ENCODE measurements at places on chromosomes 11 and 22.

- DNase-seq, result no peak
Observed at GRCh38 chr11:11290354-11290753, 62.7 kb downstream of the CSNK2A3 start.

GRCh38 chr11:124752471-124753102, 532 bp upstream of the VSIG2 start:
- DNase-seq, result no peak

- DNase-seq, result no peak
Observed at GRCh38 chr11:133719532-133720235, 125.6 kb downstream of the SPATA19 start.

DNA sequence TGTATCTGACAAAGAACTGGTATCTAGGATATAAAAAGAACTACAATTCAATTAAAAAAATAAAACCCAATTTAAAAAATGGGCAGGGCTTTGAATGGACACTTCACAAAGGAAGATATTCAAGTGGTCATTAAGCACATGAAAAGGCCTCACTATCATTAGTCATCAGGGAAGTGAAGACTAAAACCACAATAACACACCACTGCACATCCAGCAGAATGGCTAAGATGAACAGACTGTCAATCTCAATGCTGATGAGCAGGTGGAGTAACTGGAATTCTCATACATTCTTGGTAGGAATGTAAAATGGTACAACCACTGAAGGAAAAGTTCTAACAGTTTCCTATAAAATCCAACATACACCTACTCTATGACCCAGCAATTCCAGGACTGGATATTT, 8.9 kb downstream of the HPS4 start:
- no peak for DNase-seq

- DNase-seq, result no peak
Observed at GRCh38 chr11:115591380-115591779, 87.2 kb upstream of the CADM1 start.

GRCh38 chr11:84091212-84091986, 805.2 kb upstream of the CCDC90B start:
- DNase-seq, result peak; percentile 43

DNA sequence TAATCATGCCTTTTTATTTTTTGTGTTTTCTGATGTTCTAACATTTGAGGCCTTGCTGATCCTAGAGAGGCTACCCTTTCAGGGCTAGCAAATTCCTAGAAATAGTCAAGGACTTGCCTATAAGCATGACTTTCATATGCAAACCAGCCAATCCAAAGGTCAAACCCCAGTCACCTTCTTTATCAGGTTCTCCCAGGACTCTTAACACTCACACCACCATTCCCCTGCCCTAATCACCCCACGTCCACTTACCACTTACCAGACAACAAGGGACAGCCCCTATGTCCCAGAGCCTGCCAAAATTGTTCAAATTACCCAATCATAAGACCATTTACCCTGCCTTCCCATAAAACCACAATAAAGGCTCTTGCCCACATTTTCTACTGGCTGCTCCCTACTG, 1339.8 kb downstream of the LRRC4C start:
- DNase-seq, result no peak

DNA sequence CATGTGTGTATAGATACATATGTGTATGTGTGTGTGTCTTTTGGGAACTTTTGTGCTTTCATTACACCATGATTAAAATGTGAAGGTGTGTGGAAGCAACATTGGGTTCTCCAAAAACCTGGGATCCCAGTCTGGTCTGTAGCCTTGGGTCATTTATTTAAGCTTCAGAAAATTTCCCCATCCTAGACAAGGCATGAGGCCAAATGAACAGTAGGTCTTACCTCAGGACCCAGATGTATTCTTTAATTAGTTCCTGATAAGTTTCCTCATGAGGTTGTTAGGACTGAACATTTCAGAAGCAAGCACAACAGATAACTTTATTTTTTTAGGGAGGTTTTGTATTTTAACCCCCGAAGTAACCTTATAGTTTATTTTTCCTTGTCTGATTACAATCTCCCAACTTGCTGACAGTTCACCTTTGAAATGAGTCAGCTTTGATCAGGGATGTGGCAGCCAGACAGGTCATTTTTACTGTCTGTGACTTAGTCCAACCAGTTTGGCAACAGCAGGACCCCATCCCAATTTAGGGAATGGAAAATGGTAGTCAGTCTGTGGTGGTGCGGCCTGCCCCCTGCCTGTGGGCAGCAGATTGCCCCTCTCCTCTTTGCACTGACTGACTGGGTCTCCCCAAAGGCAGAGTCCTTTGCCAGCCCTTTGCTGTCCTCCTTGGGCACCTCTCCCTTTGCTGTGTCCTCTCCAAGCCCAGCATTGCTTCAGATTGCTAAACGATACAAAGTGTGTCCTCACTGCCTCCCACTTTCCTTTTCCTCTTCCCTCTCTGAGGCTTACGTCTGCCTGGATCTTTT, 88.3 kb downstream of the NAV2 start:
- DNase-seq, result peak; percentile 50

DNA sequence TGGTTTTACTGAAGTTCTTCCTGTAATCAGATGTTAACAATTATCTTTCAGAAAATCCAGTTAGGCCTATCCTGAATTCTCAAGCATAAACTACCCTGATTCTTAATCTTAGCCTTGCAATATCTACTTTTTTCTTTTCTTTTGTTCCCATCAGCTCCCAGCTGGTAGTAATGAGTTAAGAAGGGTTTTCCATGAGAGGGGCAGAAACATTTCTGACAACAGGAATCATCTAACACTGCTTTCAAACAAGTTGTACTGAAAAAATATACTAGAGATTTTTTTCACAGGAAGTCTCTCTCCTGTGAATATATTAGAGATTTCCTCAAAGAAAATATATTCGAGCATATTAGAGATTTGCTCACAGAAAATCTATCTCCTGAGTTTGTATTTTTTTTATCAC, 3.3 kb upstream of the TRIM6 start:
- DNase-seq, result no peak

GRCh38 chr11:115078461-115079438, 400.4 kb downstream of the NXPE2 start:
- DNase-seq, result no peak

- DNase-seq, result no peak
Observed at GRCh38 chr11:34323601-34324000, 34.2 kb downstream of the ABTB2 start.

DNA sequence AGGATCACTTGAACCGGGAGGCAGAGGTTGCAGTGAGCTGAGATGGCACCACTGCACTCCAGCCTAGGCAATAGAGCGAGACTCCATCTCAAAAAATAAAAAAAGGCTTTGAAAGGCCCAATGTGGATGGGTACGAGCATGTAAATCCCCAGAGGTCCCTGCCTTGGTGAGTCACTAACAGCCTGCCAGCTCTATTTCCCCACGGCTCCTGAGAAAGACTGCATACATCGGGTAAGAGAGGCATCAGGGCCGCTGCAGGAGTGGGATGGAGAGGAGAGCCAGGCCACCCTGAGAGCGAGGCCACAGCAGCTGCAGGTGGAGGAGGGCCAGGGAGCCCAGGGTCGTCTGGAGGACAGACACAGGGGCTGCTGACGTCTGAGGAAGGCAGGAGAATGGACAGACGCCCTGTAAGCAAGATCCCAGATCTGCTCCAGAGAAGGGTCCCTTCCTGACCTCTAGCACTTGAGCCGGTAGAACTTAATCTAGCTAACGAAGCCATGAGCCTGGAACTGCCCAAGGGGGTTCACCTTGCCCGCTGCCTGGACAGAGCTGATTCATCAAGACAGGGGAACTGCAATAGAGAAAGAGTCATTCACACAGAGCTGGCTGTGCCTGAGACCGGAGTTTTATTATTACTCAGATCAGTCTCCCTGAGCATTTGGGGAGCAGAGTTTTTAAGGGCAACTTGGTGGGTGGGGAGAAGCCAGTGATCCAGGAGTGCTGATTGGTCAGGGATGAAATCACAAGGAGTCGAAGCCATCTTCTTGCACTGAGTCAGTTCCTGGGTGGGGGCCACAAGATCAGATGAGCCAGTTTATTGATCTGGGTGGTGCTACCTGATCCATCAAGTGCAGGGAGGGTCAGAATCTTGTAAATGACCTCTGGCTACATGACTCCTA, 5.1 kb upstream of the KRTAP5-9 start:
- DNase-seq, result no peak

- peak; percentile 51 for DNase-seq
Observed at GRCh38 chr11:8794677-8795103, 112.1 kb downstream of the RPL27A start.

GRCh38 chr11:70067591-70068341, 10.4 kb upstream of the ANO1 start:
- peak; percentile 68 for DNase-seq

DNA sequence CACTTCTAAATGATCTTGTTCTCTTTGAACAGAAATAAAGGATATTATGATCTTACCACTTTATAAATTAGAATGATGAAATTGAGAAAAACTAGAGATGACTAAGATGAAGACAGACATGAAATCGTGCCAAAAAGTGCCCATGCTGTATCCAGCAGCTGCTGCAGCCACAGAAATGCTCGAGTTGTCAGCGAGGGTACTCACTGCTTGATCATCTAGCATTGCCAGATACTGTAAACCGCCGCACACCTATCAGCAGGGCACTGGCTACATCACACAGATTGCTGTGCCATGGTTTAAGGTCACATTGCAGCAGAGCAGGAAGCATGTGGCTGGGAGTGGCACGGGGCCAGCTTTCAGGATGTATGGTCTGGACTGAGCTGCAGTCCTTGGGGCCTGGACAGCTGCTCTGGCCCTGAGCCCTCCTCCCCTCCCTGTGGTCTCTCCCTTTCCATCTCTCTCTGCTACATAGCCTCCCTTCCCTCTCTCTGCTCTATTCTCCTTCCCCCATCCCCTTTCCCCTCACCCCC, 51.0 kb upstream of the SEPTIN5 start:
- DNase-seq, result no peak

- no peak for DNase-seq
Observed at GRCh38 chr22:45832959-45833580, 143.9 kb downstream of the WNT7B start.

DNA sequence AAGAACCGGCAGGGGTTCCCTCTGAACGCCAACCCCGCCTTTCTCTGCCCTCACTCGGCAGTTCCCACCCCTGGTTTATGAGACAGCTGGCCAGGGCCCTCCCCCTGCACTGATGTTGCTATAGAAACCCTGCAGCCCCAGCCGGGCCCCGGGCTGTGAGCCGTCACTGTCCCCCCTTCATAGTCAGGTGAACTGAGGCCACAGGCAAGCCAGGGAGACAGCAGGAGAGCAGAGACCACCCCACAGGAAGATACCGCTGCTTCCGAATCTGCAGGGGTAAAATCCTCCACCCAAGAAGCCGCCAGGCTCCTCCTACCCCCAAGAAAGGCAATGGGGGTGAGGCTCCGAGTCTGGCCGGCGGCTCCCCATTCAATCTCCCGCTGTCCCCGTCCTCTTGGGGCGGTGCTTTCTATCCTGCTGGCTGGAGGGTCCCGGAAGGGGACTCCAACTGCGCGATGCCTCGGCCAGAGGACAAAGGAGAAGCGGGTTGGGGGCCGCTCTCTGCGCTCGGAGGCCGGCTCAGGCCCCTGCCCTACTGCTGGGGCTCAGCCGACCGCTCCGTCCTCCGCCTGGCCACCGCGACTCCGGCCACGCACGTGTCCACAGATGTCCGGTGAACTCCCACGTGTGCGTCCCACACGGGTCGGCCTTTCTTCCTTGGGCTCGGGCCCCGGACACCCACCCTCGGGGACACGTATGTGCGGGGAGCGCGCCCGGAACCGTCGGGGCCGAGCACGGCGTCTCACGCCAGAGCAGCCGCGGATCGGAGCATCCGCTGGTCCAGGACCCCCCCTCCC, 587 bp downstream of the SLC25A22 start:
- peak; percentile 81 for DNase-seq

DNA sequence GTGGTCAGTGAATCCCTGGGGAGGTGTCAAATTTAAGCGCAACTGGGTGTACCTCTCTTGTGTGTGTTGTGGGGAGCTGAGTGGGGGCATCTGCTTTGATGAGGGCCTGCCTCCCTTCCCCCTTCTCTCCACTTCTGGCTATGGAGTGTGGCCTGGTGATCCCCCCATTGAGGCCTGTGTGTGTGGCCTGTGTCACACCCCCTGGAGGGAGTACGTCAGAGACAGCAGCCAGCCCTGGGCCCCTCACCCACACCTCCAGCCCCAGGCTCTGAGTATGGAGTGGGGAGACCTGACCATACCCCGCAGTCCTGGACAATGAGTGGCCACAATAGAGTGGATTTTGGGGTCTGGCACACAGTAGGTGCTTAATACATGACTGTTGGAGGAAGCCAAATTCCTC, 51.4 kb upstream of the EIF3D start:
- no peak for DNase-seq

GRCh38 chr22:49295465-49295743, 532.3 kb downstream of the BRD1 start:
- peak; percentile 20 for DNase-seq

- no peak for DNase-seq
Observed at GRCh38 chr11:110356762-110357671, 60.6 kb upstream of the RDX start.

DNA sequence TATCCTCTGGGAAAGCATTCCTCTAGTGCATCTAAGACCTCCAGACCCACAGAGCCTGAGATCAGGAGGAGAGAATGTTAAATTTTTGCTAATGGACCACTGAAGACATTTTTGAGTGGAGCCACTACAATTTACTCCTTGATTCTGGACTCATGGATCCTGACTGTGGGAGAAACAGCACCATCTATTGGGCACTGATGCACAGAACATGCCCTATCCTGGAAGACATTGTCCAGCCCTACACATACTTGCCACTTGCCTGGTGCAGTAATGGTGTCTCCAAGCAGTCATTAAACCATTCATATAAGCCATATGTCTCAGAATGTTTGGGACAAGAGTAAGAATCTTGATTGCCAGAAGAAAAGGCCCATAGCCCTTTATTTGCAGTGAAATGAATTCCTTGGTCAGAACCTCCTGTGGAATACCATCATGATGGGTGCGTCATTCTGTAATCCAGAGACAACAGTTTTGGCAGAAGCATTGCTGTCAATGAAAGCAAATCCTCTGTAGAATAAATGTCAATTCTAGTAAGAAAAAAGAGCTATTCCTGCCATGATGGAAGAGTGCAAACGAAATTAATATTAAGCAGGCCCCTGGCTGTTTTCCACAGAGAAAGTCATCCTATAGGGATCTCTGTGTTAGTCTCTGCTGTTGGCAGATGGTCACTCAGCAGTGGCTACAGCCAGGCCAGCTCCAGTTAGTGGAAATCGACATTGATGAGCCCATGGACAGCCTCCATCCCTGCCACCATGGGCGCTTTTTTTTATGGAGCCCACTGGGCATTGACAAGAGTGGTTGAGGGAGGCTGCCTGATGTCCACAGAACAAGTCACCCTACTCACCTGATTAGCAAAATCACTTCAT, 43.5 kb downstream of the GGTLC2 start:
- peak; percentile 44 for DNase-seq

- DNase-seq, result no peak
Observed at GRCh38 chr11:90434858-90435257, 212.0 kb upstream of the CHORDC1 start.
